ENCODE measurements at places on chromosomes 7 and 10.

- no peak for DNase-seq
Observed at GRCh38 chr10:3433131-3433530, 260.5 kb upstream of the PITRM1 start.

DNA sequence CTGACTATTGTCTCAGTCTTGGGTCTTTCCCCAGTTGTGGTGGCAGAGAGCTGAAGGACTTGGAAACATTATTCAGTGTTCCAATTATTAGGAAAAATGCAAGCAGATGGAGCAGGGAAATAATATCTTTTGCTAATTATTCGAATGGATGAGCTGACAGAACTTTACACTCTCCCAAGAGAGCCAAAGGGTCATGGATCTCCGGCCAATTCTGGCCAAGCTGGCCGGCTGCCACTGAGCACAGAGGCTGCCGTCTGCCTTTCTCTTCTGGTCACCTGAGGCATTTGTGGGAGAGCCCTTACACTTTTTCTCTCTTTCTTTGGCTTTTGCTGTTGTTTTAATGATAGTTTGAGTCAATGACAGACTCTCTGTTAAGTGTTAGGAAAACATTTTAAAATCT is 22.2 kb upstream of the CNTNAP2 start:
- no peak for DNase-seq

DNA sequence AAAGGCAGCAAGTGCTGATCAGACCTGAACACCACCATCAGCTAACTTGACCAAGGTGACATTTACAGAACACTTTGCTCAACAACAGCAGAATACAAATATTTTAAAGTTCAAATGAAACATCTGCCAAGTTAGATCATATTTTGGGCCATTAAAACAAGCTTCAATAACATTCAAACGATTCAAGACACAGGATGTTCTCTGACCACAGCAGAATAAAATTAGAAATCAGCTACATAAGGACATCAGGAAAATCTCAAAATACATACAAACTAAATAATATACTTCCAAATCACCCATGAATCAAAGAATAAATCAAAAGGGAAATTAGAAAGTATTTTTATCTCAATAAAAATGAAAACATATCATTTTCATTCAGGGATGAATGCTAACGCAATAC is 173.0 kb downstream of the PKD1L1 start:
- no peak for DNase-seq

GRCh38 chr10:50576245-50576815 is 47.4 kb downstream of the SGMS1 start:
- DNase-seq, result no peak

DNA sequence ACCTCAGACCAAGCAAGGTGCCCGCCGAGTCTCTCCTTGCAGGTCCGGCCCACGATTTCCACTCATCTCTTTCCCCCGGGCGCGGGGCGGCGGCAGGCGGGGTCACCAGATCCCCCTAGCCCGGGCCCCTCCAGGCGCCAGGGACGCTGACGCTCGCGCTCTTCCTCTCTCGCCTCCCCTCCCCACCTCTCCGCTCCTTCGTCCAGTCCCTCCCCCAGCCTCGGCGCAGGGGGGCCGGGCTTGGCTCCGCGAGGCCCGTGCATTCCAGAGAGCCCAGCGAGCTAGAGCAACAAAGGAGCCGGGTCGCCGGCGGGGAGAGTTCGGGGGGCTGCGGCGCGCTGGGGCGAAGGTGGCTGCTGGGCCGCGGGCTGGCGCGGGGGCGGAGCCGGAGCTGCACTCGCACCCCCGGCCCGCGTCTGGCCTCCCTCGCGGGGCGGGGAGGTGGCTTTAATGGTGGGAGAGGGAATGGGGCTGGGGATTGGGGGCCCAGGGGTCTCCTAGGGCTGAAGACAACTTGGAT is at the start of gene SMO:
SMO (plus strand) TSS at position 262 of the 520 bp plus-strand sequence. CDS start 519 bp downstream, outside the sequence.
- DNase-seq, result peak; percentile 91

- no peak for DNase-seq
Observed at GRCh38 chr10:113058523-113059370, 108.7 kb downstream of the TCF7L2 start.

- DNase-seq, result no peak
Observed at GRCh38 chr10:77202857-77203256, 434.8 kb downstream of the KCNMA1 start.

- no peak for DNase-seq
Observed at GRCh38 chr7:143387156-143387975, 6.2 kb downstream of the ZYX start.

DNA sequence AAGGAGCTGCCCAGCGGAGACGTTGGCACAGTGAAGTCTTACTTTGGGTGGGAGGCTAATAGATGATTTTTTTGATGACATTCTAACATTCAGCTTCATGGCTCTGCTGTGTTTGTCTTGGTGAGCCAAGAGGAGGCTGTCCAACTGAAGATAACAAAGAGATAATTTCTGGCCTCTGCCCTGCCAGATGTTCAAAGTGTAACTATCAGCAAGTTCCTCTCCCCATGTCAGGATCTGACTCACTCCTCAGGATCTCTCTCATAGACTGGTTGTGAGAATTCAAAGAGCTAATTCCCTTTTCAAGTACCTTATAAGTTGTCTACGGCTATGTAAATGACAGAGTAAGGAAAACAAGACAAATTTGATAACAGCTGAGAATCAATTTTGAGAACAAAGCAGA is 1340.9 kb downstream of the XPNPEP1 start:
- DNase-seq, result no peak

GRCh38 chr7:33534833-33535232 is 370.5 kb upstream of the BMPER start:
- no peak for DNase-seq

GRCh38 chr10:98307916-98308541 is 40.0 kb upstream of the LOXL4 start:
- no peak for DNase-seq

- DNase-seq, result no peak
Observed at GRCh38 chr10:34249634-34250033, 565.5 kb downstream of the PARD3 start.

DNA sequence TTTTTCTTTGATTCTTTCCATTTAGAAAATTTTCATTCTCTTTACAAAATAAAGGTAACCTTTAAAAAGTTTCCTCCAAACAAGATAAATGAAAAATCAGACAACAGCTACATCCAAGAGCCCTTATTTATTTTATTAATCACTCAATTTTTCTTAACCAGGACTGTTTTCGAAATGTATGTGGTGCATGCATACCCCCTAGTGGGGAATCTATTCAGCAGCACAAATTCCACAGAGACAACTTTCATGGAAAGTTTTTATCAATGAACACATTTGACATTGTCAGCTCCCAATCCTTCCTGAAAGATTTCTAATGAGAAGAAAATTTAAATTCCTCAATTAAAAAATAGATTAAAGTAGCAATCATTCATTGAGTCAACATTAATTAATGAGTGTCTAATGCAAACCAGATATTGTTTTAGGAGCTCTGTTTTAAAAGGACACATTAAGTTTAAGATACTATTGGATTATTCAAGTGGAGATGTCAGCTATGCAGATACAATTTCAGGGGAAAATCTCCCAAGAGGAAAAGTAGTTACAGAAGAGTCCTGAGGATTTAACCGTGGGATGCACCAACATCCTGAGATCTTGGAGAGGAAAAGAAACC is 5.2 kb upstream of the HTR7 start:
- DNase-seq, result no peak

- DNase-seq, result peak; percentile 25
Observed at GRCh38 chr7:2032876-2033407, 199.8 kb downstream of the MAD1L1 start.

- no peak for DNase-seq
Observed at GRCh38 chr7:116501425-116502167, 2.1 kb downstream of the CAV2 start.

DNA sequence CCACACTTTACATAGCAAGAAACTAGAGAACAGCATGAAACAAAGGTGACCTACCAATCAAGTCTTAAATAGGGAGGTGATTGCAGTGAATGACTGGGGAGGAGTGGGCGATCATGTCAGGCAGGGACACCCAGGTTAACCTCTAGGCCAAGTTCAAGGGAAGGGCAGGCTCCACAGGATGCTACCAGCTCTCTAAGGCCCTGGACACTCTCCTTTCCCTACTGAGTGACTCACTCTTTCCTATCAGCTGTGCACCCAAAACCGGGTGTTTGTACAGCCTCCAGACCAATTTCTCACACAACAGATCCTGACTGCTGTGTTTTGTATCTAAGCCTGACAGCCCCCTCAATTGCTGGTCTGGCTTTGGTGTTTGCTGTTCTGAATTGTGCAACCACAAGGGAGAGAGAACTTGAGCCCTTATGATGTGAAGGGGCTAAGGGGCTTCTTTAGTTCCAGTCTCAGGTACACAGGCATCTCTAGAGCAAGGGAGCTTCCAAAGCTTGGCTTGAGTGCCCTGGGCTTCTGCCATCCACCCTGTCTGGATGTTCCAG is 107.8 kb downstream of the TBXAS1 start:
- DNase-seq, result no peak

GRCh38 chr7:150374026-150374425 is 5.1 kb upstream of the ZNF775 start:
- DNase-seq, result no peak

DNA sequence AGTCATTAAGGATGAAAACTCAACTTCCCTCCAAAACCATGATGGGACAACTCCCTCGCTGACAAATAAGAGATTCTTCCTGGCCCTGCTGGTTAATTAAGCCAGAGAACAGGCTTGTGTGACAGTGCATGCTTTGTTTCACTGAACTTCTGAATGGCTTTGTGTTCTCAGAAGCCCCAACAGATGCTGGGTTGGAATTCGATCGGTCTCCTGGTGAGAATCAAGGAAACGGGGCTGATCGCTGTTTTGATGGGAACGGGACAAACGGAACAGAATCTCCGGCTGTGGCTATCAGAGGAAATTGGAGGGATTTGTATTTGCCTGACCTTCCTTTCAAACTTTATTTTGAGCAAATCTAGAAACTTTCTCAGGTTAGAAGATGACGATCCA is 145.0 kb downstream of the RNF216 start:
- no peak for DNase-seq

- DNase-seq, result no peak
Observed at GRCh38 chr7:94514140-94514889, 4.7 kb downstream of the CASD1 start.

GRCh38 chr10:11823989-11824346 is 812 bp downstream of the PROSER2 start:
- no peak for DNase-seq

- DNase-seq, result no peak
Observed at GRCh38 chr7:55034776-55035175, 16.0 kb downstream of the EGFR start.

DNA sequence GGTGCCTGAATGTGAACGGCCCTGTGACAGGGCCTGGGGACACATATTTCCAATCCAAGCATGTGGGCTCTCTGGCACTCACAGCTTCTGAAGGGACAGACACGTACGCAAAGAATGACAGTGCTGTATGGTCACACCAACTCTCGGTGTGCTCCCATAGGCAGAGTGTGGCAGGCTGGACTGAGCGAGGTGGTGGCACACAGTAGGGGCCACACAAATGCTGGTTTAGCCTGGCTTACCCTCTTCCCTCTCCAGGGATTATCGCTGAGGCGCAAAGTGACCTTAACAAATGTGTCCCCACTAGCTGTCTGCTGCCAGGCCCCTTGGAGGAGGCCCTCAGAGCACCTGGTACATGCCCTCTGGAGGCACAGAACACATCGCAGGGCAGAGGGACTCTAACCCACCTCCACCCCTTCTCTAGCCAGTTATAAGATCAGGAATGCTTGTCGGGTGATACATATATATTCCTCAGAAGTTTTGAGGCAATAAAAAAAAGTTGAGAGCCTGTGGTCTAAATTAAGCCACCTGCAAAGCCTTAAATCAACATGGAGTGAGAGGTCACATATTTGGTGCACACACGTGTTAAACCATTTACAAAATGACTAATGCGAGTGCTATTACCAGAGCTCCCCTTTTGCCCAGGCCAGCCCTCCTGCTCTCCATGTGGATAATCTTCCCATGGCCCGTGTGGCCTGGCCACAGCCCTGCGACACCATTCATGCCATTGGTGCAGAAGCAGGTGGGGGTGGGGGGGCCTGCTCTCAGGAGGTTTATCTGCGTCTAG is 262.8 kb upstream of the GRB10 start:
- no peak for DNase-seq

GRCh38 chr10:11899067-11899876 is 76.1 kb downstream of the PROSER2 start:
- no peak for DNase-seq

DNA sequence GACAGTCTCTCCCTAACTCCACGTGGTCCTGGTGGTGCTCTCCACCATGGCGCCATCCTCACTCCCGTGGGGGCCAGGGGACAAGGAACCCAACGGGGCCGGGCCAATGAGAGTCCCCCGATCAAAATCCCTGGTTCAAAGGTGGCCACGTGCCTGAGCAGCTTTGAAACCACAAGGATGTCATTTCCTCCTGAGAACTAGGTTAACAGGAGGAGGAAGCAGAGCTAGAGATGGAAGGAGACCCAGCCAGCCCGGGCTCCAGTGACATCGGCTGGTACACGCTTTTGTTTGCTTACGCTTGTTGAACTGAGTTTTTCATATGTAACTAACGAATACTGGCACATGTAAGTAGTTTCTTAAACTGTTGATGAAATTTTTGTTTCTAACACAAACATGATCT is 61.7 kb downstream of the PRPF18 start:
- DNase-seq, result no peak

- no peak for DNase-seq
Observed at GRCh38 chr7:36439624-36440023, 50.0 kb downstream of the ANLN start.

DNA sequence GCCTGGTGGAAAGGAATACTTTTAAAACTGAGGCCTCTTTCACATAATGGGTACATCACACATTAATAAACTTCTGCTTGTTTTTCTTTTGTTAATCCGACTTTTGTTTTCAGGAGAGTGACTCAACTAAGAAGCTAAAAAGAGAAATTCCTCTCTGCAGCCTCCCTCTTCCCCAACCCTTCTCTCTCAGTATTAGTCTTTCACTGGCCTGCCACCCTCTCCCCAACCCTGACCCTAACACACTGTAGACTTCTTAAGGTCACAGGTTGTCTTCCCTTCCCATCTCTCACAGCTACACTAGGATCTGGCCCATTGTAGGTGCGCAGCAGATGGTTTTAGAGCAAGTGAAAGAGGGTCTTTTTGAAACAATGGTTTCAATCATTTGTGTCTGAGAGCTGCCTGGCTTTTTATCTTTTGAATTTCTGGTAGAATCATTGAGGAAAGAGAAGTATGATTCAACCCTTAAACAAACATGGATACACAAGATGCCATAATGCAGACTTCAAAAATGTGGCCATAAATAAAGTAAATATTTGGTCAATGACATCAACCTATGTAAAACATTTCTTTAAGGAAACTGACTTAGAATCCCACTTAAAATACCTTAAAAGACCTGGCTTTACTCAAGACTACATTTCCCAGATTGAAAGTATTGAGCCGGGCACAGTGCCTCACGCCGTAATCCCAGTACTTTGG is 17.9 kb upstream of the FFAR4 start:
- no peak for DNase-seq
